ENCODE measurements at places on chromosomes 5 and 9.
A peak's percentile ranks its signal among the peaks of the same experiment; 100 is the strongest.

- DNase-seq: no peak
These were observed 11.5 kb downstream of the PRR7 start for GRCh38 chr5:177457852-177458681.

DNA sequence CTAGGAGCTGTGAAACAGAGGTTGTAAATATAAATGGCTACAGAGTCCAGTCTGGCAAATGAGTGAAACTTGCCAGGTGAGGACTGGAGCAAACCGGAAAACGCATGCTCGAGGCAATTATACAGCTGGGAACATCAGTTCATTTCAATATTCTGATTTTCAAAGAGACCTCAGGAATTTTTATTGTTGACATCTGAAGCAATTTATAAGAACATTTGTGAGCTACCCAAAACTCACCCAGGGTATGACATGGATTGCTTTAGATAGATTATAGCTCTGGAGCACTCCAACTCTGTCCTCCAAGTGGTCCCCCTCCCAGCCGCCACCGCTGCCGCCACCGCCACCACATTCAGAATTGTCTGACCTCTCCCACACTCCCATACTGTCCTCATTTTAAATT, 84.6 kb upstream of the GRAMD2B start:
- no peak for DNase-seq

DNA sequence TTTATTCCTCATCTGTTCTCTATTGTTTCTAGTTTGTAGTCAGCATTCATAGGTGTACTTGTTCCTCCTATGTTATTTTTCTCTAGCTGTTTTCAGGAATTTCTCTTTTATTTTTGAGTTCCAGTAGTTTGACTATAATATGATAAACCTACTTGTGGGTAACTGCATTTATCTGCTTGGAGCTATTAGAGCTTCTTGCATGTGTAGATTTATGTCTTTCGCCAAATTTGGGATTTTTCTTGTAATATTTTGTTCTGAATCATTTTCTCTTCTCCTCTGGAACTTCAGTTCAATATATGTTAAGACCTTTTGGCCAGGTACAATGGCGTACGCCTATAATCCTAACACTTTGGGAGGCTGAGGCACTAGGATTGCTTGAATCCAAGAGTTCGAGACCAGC, 37.4 kb downstream of the JMY start:
- DNase-seq: no peak

GRCh38 chr9:3441197-3441816, 84.5 kb downstream of the RFX3 start:
- DNase-seq: no peak

DNA sequence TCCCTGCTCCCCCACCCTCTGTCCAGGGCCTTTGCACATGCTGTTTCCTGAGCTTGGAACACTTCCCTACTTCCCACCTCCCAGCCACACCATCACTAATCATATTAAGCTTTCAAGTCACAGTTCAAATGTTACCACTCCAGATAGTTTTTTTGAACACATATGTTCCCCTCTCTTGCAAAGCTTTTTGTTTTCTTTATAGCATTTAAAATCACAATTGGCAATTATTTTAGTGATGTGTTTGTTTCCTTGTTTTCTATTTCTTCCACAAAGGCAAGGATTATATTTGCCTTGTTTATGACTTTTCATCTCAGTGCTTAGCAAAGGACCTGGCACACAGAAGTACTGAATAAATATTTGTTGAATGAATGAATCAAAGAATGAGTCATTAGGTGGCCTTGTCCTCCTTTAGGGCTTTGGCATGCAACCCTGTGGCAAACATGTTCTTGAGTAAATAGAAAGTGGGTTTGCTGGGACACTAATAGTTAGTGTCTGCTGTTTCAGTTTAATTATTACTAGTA, 386.8 kb downstream of the FGF10 start:
- no peak for DNase-seq

DNA sequence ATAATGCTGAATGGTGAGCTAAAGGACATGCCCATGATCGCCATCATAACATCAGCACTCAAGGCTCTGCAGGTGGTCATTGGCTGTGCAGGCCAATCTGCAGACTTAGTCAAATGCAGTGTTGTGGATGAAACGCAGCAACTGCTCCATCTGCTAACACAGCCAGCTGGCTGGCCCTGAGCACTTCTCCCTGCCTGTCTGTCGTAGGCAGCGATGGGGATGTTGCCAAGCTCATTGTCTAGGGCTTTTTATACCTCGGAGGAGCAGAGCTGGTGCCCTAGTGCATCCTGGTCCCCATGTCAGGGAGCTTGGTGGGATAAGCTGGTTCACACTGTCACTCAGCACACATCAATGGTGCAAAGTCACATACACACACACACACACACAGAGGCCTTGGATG, 189.4 kb downstream of the TENT4A start:
- DNase-seq: no peak

GRCh38 chr5:40575921-40576320, 103.8 kb upstream of the PTGER4 start:
- DNase-seq: no peak

- DNase-seq: no peak
These were observed 23.4 kb upstream of the GABRP start for GRCh38 chr5:170760113-170760512.

GRCh38 chr5:36452424-36453006, 150.8 kb upstream of the RANBP3L start:
- DNase-seq: no peak

- peak; percentile 41 for DNase-seq
These were observed 13.2 kb upstream of the C5orf58 start for GRCh38 chr5:170219615-170220014.

DNA sequence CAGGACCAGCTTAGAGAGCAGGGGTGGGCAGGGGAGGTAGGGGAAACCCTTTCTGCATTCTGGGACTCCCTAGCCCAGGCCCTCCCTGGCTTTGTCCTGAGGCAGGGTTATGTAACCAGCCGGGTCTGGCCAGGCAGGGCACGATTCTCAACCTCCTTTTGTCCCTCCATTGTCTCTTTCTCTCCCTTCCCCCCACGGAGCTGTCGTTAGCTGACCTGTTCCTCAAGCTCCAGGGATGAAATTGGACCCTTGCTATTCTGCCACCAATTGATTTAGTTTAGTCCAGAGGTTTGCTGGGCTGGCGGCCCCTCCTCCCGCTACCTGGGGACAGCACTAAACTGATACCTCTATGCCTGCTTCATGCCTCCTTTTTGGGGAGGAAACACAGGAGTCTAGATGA, 9.4 kb upstream of the NDST1 start:
- no peak for DNase-seq

- DNase-seq: no peak
These were observed 2.4 kb upstream of the ZBTB43 start for GRCh38 chr9:126802318-126803059.

DNA sequence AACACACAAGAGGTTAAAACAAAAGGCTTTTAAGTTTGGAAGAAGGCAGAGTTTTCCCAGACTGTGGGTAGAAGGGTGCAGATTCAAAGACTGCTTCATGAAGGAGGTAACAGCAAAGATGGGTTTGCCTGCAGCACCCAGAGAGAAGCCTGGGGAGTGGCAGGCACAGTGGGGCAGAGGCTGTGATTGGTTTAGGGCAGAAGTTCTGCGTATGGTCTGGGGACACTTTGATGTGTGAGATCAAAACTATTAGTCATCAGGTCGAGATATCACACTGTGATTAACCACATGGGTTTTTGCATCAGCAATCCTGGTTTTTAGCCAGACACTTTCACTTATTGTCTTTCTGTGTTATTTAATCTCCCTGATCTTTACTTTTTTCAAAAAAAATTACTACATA, 188.8 kb upstream of the GLRA1 start:
- no peak for DNase-seq

DNA sequence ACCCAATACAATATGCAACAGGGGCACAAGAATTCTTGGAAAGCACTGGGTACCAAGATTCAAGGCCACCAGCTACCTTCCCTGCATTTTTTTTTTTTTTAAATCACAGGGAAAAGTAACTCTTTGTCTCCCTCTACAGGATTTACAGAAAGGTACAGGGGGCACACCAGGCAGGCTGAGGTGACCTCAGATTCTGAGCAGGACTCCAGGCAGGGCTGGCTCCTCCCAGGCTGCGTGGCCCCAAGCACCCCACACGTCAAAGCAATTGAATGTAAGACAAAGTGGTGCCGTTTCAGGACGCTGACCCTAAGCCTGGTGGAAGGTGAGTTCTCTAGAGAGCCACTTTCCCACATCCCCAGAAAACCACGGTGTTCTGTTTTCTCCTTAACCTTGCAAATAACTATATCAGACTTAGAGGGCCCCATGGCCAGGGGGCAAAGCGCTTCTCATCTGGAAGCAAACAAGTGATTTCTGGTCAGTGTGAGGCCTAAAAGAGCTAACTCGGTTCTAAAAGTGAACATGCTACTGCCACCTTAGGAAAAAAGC, 222.6 kb downstream of the ROR2 start:
- DNase-seq: peak; percentile 71

DNA sequence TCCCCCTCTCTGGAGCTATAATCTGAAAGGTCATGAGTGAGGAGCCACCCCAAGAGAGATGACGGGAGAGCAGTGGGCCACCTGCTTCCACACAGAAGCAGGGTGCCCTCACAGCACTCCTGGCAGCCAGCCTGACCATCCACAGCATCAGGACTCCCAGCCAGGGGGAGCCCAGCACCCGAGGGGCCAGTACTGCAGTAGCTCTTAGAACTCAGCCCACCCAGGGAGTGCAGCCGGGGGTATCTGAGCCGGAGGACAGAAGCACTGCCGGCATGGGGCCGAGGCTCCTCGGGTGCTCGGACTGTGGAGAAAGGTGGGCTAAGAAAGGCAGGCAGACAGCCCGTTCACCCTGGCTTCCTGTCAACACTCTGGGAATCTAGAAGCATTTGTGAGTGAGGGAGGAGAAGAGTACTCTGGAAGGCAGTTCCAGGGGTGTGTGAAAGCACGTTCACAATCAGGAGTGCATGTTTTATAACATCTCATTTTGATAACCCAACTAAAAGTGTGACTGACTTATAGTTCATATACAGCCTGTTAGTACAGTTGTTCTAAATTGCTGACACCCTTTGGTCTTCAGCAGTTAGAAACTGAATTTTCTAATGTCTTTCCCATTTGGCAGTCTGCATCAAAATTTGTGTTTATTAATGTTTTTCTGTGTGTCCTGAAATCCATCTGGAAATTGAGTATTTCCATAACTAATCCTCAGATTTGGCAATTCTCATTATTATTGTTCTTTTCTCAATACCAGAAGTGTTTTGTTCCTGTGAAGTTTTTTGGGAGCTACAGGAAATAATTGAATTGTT, 25.9 kb upstream of the ASPN start:
- no peak for DNase-seq

DNA sequence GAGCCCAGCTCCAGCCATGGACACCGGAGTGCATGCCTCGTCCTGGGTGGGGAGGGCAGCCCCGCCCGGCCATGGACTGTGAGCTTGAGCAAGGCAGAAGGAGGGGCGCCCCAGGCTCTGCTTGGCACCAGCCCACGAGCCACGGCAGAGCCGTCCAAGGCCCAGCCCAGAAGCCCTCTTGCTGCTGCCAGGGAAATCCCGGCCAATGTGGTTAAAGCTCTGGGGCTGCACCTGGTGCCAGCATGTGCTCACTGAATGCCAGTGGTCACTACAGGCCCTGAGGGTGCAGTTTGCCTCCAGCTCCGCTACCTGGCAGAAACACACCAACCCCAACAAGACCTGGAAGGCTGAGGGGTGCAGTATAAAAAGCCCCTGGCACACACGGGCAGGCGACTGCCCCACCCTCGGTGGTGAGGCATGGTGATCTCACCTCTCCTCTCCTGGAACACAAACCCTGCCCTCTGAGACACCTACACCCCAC, 11.8 kb downstream of the BRD3 start:
- DNase-seq: no peak

- DNase-seq: no peak
These were observed 17.8 kb upstream of the BHMT start for GRCh38 chr5:79093762-79094161.

DNA sequence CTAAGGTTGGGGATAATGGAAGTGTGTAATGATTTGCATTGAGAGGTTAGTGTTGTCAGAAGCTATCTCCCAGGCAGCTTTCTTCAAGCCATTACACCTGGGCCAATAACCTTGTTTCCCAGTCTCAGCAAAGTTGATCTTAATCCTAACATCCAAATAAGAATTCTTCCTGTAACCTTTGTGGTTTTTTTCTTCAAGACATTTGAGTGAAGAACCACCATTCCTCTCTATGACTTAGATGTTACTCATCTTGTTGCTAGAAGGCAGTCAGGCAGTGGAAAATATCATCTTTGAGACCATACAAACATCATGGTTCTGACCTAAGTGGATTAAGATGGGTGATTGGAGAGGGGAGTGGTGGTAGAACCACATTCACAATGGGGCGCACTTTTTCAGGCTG, 103.5 kb downstream of the NDUFAF2 start:
- peak; percentile 68 for DNase-seq

DNA sequence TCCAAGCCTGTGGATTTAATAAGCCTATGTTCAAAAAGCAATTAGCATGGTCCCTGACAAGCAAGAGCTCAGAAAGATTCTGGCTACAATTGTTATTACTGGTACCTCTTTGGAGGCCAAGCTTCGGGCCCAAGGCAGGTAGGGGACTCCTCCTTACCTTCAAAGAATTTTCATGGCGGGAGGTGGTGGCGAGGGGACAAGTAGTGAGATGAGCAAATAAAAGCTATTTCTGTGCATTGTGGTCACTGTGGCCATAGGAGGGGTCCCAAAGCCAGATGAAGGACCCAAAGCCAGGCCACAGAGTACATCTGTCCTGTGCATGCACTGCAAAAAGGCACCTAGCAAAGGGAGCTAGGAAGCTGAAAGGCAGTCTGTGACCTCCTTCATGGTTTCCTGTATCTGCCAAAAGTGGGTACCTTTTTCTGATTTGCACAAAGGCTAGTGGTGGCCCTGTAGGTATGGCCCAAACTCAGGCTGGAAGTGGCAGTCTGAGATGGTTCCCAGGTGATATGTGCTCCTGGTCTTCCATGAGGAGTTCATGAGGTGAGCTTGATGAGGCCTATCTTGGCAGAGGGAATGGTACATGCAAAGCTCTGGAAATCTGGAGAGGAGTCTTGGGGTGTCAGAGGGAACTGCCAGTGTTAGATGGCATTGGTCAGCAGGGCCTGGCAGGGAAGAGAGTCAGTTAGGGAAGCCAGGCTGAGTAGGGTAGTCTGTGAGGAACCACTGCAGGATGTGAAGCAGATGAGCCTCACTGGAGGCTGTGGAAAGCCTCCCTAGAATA, 3.3 kb upstream of the CXXC5 start:
- no peak for DNase-seq

GRCh38 chr5:15255576-15255975, 244.4 kb upstream of the FBXL7 start:
- DNase-seq: no peak

- DNase-seq: no peak
These were observed 186.1 kb downstream of the C9orf152 start for GRCh38 chr9:110021891-110022290.

- no peak for DNase-seq
These were observed 1239.1 kb downstream of the CDH12 start for GRCh38 chr5:21613971-21614488.

DNA sequence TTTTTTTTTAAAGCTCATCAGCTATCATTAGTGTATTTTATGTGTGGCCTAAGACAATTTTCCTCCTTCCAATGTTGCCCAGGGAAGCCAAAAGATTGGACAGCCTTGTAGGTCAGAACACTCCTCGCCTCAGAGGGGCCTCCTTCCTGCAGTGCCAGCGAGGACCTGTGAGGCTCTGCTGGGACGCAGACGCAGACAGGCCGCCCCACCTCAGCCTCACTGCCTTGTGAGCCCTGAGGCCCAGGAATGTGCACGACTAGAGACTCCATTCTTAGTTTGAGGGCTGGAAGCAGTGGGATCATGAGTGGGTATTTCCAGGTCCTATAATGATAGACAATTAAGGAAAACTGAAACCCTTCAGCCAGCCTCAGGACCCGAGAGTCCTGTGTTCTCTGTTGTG, 85.4 kb downstream of the PJA2 start:
- DNase-seq: no peak

GRCh38 chr9:9170439-9171134, 1371.0 kb upstream of the DMAC1 start:
- DNase-seq: no peak

GRCh38 chr5:83253720-83254119, 176.4 kb downstream of the XRCC4 start:
- no peak for DNase-seq
